ENCODE measurements at places on chromosomes 4 and X.

DNA sequence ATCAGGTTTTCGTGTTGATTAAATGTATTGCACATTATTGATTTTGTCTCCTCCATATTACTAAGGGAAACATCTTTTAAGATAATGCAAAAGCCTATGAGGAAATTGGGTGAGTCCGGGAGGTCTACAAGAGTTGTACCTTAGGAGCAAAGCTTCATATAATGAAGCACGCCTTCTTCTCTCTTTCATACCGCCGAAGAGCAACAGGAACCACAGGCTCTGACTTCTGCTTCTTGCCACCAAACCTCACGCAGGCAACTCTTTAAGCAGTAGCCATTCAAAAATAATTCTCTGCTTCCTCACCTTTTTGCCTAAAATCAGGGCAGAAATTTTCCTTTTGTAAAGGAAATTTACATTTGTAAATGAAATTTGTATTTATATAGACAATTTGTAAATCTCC lies 139.6 kb downstream of the SPRY1 start:
- peak; percentile 16 for DNase-seq

- no peak for DNase-seq
These were observed 265.4 kb upstream of the SLC7A11 start for GRCh38 chr4:138507522-138507921.

GRCh38 chr4:75495476-75495875 lies 18.7 kb downstream of the RCHY1 start:
- DNase-seq: peak; percentile 22

DNA sequence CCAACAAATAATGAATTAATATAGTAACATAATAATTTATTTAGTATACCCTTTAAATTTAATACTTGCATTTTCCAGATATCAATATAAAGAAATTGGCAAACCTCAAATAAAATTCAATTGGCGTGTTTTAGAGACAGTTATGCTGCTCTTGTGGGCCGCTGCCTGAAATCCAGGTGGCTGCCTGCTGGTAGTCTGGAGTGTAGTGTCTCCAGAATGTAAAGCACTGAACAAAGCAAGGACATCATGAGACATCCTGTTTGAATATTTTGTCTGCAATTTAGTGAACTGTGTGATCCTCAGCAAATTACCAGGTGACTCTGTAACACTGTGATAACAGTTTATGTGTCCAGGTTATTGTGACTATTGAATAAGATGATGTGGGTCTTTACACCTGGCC lies 29.9 kb downstream of the ZFP42 start:
- DNase-seq: no peak

DNA sequence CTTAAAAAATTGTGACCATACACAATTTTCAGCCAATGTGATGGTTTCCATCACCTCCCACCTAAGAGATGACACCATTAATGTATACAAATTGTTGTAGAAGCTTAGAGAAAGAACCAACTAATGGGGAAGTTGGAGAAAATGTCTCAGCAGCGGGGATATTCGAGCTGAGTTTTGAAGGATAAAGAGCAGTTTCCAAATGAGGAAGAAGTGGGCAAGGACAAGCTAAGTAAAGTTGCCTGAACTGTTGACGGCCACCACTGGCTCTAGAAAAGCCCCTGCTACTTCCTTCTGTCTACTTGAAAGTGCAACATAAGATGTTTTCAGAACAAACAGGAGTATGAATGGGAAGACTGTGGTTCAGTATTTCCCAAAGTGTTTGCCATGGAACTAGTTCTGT lies 92.0 kb downstream of the CHRNA9 start:
- DNase-seq: peak; percentile 73

DNA sequence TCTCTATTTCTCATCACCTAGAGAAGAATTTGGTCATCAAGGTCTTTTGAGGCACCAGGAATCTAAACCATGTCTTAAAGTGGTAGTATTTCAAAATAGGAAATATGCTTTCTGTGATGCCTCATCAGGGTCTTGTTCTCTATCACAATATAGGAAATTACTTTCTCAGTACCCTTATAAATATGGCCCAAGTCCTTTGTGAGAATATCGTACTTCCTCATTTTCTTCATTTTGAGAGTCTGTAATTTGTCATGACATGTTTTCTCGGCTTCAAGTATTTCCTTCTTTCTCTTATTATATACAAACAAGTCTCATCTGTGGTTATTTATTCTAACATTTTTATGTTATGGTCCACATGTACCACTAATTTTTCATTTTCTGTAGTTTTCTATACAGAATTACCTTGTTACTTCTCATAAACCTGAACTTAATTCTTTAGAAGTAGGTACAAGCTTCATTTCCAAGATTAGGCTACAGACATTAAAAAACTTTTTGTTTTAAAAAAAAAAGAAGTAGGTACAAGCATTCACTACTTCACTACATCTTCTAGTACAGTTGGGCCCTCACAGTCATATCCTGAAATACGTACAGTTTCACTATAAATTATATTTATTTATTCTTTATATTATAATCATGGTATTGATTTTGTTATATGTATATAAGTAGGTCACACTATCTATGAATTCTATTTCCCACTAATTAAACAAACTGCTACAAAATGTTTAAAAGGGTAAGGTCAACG lies 54.4 kb downstream of the KLHL13 start:
- no peak for DNase-seq

DNA sequence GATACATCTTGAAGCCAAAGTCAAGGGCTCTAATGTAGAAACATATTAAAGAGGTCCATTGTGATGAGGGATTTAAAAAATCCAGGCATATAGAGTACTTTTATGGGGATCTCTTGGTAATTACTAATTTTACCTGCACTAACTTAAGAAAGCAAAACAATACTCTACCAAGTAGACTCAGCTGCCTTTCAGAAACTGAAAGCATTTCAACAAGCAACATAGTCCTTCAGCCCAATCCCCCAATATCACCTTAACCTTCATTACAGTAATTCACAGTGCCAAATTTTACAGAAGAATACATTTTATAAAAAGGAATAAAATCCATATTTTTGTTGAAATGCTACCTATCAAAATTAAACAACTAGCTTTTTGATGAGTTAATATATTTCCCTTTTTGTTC lies 422.9 kb downstream of the DTHD1 start:
- DNase-seq: no peak

- peak; percentile 41 for DNase-seq
These were observed 42.3 kb upstream of the LNX1 start for GRCh38 chr4:53633608-53634007.

GRCh38 chrX:132968296-132968949 lies 10.0 kb upstream of the HS6ST2 start:
- DNase-seq: no peak

GRCh38 chrX:24553011-24553410 lies 87.9 kb downstream of the PDK3 start:
- peak; percentile 1 for DNase-seq

DNA sequence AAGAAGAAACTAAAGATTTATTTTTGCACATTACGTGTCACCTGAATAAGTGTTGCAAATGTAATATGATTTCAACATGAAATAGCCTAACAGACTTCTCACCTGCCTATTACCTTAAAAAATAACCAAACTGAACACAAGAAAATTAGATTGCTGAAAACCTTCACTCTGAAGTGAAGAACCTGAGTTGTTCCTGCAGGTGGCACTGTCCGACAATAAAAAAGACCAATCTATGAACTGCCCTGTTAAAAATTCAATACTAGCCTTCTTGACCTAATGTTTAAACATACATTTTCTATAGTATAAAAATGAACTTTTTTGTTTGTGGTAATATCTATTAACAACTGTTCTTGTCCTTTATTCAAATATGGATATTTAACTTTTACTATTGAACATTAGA lies 69.2 kb upstream of the PNPLA4 start:
- DNase-seq: peak; percentile 9

GRCh38 chr4:45409536-45409935 lies 683.2 kb upstream of the GNPDA2 start:
- DNase-seq: no peak
